Stimulated activated CD4-positive, alpha-beta T cell treated with anti-CD3 and anti-CD28 coated beads, Interleukin-15, amount 100 ng/mL, for 1 hour (primary cell): ENCODE measurements at places on chromosomes 13 and 19.
A peak's percentile ranks its signal among the peaks of the same experiment; 100 is the strongest.

DNA sequence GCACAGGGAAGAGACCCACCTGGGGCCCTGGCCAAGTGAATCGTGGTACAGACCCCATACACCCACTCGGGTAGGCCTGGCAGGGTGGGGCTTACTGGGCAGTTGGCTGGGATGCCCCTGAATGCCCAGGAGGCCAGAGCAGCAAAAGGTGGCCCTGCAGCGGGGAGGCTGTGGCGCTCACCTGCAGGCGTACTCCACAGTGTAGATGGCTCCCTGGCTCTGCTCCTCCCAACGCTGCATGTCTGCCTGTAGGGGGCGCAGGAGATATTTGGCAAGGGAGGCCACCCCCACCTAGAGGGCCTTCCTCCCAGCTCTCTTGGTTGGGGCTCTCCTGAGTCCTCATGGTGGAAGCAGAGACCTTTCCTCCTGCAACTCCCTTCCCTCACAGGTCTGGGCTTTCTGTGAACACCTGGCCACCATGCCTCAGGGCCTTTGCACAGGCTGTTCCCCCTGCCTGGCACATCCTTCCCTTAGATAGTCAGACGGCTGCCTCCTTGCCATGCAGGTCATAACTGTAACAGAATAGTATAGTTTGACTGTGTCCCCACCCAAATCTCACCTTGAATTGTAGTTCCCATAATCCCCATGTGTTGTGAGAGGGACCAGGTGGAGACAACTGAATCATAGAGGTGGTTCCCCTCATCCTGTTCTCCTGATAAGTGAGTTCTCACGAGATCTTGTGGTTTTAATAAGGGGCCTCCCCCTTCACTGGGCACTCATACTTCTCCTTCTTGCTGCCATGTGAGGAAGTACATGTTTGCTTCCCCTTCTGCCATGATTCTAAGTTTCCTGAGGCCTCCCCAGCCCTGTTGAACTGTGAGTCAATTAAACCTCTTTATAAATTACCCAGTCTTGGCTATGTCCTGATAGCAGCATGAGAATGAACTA is 5.9 kb downstream of the BORCS8 start:
- peak; percentile 33 for DNase-seq

DNA sequence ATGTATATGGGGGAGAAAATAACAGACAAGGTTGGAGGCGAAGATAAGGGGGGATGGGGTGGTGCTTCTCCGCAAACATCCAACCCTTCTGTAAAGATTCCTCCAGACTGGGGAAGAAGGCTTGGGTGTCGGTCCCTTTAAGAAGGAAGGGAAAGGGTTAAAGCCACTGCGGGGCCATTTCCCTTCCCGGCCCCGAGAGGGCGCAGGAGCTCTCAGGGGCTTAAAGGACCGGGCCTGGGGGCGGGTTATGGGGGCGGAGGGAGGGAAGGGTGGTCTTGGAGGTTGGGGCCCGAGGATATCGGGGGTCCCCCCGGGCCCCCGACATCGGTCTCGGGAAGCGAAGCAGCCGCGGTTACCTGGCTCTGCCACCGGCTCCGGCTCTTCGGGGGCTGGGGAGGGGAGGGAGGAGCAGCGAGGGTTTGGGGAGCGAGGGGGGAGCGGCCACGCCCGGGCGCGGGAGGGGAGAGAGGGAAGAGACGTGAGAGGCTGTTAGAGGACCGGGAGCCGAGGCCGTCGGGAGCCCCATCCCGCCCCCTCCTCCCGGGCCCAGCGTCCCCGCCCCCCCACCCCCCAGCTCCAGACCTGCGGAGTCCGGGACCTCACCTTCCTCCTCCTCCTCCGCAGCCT is 2.8 kb downstream of the TNNT1 start:
- DNase-seq: no peak

- no peak for DNase-seq
Measured at GRCh38 chr13:96672016-96672415, 322.3 kb downstream of the OXGR1 start.

DNA sequence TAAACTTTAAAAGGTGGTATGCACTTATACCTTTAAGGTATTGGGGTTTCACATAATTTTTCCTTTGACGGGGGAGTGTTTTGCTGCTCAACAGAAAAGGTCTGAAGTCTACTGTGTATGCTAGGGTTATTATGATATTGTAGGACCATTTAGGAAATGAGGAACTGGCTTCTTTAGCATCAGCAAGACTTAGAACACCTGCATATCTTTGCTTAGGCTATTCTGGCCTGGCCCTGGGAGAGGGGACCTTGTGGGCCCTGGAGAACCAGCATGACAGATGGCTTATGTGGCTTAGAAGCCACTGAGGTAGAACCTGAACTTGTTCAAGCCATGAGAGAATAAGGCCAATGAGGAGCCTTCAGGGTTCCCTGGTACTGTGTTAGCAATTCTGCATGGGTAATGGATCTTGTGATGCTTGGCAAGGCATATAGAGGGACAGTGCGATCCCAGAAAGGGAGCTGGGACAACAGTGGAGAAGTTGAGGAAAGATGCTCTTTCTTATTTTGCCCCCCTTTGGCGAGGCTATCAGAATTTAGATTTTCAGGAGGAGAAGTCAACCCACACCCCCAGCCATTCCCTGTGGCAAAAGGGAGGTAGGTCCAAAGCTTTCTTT is 4.3 kb downstream of the RGCC start:
- no peak for DNase-seq

DNA sequence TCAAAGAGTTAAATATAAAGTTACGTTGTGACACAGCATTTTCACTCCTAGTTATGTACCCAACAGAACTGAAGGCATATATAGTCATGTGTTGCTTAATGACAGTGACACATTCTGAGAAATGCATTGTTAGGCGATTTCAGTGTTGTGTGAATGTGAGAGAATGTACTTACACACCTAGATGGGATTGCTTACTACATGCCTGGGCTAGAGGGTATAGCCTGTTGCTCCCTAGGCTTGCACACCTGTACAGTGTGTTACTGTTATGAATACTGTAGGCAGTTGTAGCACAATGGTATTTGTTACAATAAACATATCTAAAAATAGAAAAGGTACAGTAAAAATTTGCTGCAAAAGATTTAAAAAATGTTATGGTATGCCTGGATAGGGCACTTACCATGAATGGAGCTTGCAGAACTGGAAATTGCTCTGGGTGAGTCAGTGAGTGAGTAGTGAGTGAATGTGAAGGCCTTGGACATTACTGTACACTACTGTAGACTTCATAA is 89.2 kb downstream of the DHRS12 start:
- DNase-seq: no peak

GRCh38 chr19:3586127-3586626 is 899 bp downstream of the GIPC3 start:
- DNase-seq: no peak

GRCh38 chr19:23093832-23094231 is 23.0 kb upstream of the ZNF730 start:
- DNase-seq: no peak

DNA sequence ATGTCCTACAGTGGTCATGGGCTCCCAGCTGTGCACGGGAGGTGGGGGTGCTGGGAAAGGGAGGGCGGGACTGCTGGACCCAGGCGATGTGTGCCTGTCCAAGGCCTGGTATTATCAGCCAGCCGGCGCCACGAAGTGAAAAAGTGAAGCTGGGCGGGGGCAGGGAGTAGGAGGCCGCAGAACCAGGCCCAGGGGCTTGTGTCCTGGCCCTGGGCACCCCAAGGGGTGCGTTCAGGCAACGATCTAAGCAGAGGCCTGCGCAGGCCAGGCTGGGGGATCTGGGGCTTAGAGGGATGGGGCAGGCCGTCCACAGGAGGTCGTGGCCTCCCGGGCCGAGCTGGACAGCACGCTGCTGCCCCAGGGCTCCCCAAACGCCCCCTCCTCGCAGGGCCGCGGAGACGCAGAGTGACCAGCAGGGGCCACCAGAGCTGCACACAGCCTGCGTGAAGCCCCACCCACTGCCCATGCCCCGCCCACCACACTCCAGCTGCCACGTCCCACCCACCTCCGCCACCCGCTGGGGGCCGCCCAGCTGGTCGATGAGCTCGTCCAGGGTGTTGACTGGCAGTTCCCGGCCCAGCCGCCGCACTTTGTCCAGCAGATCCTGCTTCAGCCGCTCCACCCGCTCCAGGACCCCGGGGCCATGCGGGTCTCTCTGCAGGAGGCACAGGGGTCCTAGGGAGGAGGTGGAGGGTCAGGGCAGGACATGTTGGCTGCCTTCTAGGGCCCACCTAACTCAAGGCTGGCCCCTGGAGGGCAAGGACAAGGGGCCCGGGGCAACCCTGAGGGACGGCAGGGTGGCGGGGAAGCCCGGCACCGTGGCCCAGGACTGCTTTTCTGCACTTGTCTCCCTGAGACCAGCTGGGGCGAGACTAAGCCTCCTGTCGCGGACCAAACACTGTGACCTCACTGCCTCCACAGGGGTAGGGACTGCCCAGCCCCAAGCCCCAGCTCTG is 9.5 kb downstream of the GPX4 start:
- DNase-seq: peak; percentile 57

DNA sequence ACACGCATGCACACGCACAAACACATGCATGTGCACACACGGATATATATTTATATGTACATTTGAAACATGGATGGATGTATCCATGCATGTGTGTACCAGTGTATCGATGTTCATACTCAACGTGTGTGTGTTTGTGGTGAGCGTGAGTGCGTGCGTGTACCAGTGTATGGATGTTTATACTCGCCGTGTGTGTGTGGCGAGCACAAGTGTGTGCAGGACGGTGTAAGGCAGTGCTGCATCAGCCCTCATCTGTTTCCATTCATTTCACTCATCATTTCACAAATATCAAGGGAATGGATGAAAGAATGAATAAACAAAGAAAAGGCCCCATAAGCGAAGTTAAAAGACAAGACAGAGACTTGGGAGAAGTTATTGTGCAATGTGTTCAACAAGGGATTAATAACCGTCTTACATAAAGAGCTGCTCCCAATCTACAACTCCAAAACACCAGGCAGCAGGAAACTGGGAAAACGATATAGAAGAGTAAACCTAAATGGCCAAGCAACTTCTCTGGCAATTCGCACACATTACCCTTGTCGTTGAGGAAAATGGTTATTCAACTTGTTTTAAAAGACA is 21.7 kb upstream of the MIER2 start:
- no peak for DNase-seq

- DNase-seq: no peak
Measured at GRCh38 chr13:23580684-23581060, 10.5 kb downstream of the TNFRSF19 start.

DNA sequence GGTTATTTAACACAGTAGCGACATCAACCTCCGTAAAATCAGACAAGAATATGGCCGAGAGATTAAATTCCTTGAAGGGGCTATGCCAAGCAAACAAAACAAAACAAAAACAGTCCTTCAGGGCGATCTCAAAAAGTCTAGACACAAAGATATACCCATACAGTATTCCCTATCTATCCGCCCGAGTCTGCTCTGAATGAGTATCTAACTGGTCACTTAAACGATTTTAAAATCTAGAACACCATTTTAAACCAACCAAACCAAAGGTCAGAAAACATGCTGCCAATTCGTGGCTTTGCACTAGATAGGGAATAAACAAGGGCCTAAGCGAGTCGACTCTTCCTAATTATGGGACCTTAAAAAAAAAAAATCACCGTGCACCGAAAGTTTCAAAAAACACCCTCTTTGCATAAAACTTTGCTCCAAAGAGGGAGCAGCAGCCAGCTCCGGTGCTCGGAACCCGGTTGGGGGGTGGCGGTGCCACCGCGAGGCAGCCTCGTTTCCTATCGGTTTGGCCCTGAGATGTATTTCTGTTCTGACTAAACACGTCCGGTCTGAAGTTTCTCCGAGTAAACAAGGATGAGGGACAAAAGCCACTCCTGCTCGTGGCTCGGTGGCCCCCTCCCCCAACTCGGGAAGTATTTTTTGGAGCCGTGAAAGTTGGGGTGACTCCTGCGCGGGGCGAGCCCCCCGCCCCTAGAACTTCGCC is 1.8 kb downstream of the HMGB1 start:
- peak; percentile 45 for DNase-seq

DNA sequence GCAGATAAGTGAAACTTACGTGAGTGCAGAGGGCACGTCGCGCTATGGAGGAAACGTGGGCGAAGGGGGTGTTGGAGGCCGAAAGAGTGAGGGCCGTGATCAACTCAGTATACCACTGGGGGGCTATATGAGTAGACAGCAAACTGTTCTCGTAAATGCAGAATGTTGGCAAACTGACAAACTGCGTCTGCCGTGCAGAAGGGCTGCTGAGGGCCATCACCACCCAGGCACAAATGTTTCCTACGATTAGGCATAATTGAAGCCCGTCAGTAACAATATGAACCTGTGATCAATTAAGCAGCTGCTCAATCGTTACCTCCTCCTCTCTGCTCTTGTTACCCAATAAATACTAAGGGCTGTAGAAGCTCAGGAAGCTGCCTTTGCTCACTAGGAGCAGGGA is 17.3 kb upstream of the MADCAM1 start:
- no peak for DNase-seq

GRCh38 chr19:3517638-3518037 is 11.5 kb downstream of the FZR1 start:
- no peak for DNase-seq

GRCh38 chr13:41386211-41386610 is 71.1 kb upstream of the RGCC start:
- DNase-seq: no peak

- peak; percentile 77 for DNase-seq
Measured at GRCh38 chr13:41061075-41061913, at the start of gene WBP4. Gene WBP4, plus strand, starts transcription at chr13:41061509. Its CDS starts 165 bp downstream, at chr13:41061674.

DNA sequence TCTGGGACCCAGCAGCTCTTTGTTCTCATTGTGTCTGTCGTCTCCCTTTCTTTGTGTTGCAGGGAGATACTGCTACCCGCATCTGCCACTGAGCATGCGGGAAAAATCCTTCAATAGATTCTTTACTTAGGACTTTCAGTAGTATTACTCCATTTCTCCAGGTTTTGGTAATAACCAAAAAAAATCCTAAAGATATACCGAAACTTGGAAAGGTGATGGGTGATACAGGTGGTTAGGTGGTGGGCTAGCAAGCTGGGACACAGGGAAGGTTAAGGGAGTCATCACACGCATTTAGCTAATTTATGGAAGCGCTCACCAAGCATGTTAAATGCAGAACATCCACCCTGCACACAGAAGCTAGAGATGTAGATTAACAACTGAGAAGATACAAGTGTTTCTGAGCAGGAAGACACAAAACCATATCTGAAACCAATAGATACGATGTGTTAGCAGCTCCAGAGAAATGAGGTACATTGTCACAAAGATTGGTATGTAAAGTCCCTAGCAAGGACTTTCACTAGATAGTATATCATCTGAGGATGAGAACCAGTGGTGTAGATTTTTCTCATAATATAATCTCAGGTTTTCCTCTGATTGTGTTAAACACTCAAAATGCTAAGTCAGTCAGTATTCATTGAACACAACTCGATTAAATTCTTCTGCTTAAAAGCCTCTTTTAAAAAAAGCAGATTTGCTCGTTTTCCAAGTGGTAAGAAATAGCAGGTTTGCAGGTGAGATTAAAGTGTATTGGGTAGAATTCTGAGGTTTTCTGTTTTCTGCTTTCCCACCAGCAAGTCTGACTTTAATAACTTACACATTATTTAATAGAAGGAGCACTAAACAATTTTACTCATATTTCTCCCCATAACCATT is 1.2 kb upstream of the SLAIN1 start:
- DNase-seq: no peak

DNA sequence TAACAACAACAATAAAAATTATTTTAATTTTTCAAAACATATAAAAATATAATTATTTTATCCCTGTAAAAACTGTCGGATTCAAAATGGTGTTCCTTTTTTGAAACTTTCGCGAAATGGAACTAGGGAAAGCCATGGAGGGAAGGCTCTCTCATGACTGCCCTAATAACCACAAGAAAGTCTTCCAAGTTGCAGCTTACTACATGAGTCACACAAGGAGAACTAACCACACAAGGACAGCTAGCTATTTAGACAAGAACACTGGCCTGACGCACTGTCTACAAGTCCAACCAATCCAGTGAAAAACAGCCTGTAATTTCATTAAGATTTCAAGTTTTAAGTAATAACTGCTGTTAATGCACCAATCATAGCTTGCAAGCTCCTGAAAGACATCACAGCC is 319.2 kb upstream of the PCDH9 start:
- no peak for DNase-seq
